Activated T-cell treated with anti-CD3 and anti-CD28 coated beads, Interleukin-2, amount 50 U/mL, for 48 hours (primary cell): ENCODE measurements at places on chromosomes 1 and 21.

- no peak for DNase-seq
These were observed 647 bp downstream of the TSEN15 start for GRCh38 chr1:184052194-184052559.

GRCh38 chr1:112402682-112403643 is 6.9 kb downstream of the CTTNBP2NL start:
- no peak for DNase-seq

DNA sequence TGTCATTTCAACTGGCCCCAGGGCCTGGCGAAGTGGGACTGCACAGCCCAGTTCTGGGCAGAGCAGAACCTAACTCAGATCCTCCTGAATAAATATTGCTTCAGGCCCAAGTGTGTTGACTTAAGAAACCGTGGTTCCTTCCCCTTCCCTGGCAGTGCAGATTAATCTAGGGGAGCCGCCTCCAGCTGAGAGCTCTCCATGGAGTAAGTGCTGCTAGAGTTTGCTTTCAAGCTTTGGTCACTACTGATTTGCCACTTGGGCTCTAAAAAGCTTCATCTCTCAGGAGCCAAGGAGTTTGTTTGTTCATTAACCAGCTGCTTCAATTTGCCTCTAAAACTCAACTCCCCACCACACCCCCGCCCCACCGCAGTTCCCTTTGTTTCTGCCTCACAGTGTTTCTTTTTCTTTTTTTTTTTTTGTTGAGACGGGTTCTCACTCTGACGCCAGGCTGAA is 112.1 kb downstream of the DTL start:
- no peak for DNase-seq

- no peak for DNase-seq
These were observed 17.9 kb downstream of the CSTB start for GRCh38 chr21:43758111-43758641.

- DNase-seq, result no peak
These were observed 184.8 kb upstream of the COA6 start for GRCh38 chr1:234188454-234188792.

- no peak for DNase-seq
These were observed 4.3 kb downstream of the CAMK1G start for GRCh38 chr1:209587789-209588188.

GRCh38 chr1:224052772-224053171 is 61.1 kb upstream of the FBXO28 start:
- DNase-seq, result no peak

DNA sequence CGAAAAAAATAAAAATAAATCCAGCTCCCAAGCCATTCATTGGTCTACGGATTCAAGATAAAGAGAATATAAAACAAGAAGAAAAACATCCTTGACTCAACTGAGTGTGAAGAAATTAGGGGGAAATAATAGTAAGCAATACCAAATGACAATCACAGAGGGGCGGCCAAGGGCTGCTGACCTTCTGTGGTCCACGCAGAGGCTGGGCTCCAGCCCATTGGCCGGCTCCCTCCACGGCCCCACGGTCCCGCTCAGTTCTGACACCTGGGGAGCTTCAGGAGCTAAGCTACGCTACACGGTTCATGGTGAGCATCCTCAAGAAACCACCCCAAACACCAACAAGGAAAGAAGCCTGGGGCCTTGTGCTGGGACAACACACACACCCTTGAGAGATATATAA is 400 bp upstream of the KRTAP10-12 start:
- no peak for DNase-seq

GRCh38 chr1:84253891-84254290 is 47.6 kb upstream of the SAMD13 start:
- no peak for DNase-seq

- no peak for DNase-seq
These were observed 554.8 kb upstream of the B3GALT2 start for GRCh38 chr1:193741228-193741627.
